Upper lobe of left lung (tissue), 6 donors: ENCODE measurements at places on chromosomes 12 and 14. TPM values are rescaled to one million over a fixed set of nuclear protein-coding genes. Genes with fewer than 3 reads are reported as not detected.

The ZBTB1 gene
- total RNA-seq, result 34.3 TPM

The SMIM41 gene
- 4.7 TPM for total RNA-seq

The OVCH1 gene
- 2.7 TPM for total RNA-seq

The MAP1LC3B2 gene
- total RNA-seq, result not detected

The TC2N gene
- total RNA-seq, result 121 TPM

The PARP11 gene
- 9.6 TPM for total RNA-seq

- no peak for DNase-seq
Measured at GRCh38 chr14:90604356-90604755, 207.5 kb downstream of the CALM1 start.

DNA sequence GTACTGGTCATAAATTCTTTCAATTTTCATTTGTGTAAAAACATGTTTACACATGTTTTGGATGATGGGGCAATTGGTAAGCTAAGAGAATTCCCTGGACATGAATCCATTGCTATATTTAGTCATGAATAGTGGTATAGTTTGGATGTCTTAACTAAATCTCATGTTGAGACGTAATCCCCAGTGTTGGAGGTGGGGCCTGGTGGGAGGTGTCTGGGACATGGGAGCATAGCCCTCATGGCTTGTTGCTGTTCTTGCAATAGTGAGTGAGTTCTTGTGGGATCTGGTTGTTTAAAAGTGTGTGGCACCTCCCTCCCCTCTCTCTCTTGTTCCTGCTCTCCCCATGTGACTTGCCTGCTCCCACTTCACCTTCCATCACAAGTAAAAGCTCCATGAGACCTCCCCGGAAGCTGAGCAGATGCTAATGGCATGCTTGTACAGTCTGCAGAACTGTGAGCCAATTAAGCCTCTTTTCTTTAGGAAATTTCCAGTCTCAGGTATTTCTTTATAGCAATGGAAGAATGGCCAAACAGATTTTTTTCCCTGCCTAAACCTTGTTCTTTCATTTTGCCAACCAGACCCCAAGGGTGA lies 33.6 kb downstream of the CTSG start:
- no peak for DNase-seq

GRCh38 chr12:83077041-83077440 lies 390.3 kb downstream of the TMTC2 start:
- no peak for DNase-seq

DNA sequence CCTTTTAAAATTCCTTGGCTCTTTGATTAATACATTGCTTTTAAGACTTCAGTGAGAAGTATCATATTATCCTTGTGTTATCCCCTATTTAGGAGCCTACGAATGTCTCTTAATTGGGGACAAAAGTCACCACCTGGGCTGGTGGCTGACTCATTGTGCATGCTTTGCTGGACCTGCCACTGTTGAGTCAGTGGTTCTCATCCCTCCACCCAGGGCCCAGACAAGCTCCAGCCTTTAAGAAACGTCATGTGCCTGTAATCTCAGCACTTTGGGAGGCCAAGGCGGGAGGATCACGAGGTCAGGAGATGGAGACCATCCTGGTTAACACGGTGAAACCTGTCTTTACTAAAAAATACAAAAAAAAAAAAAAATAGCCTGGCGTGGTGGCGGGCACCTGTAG lies 57.9 kb downstream of the OTX2 start:
- DNase-seq, result no peak

- no peak for DNase-seq
Measured at GRCh38 chr14:50607181-50607580, 47.2 kb downstream of the ATL1 start.

DNA sequence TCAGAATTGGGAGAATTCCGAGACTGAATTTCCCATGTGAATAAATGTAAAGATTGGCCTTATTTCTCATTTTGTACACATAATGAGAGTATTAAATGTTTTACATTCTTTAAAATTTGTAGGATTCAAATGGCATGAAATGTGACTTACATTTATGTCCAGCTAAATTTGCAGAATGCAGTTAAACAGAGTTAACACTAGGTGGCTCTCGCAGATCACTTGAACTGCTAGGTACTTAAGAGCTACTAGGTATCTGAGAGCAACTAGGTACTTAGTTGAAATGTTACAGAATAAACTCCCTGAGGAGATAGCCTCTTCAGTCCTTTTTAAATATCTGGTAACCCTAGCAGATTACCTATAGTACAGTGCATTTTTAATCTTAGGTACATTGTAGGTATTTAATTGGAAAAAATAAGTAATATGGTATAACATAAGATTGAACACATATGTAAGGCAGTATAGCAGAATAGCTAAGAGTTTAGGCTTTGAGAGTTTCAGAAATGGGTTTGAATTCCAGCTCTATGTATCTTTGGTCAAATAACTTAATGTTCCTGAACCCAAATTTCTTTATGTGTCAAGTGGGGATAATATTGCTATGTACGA lies 73.8 kb downstream of the KIAA0586 start:
- no peak for DNase-seq

DNA sequence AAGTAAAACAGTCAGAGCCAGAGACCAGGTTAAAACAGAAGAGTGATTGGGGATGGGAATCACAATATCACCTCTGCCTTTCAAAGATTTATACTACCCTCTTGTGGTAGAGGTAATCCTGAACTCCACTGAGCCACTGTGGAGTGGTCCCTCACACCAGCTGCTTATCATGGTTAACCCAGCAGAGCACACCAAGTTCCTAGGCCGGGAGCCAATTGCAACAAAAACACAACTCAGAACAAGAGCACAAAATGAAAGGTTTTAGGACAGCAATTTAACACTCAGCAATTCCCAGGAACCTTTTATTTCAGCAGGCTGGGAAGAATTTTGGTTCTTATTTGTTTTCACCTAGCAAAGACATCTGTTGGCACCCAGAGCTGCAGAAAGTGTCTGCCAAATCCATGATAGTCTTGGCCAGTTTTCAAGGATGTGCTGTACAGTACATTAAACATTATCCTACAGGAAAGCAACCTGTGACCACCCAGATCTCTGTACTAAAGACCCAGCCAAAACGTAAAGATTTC lies 220.5 kb upstream of the ATXN7L3B start:
- DNase-seq, result no peak

- no peak for DNase-seq
Measured at GRCh38 chr12:118120579-118121363, 15.2 kb upstream of the PEBP1 start.

GRCh38 chr14:55536204-55536708 lies 43.8 kb upstream of the KTN1 start:
- no peak for DNase-seq
